ENCODE measurements at places on chromosomes 3 and 15.

- no peak for DNase-seq
Measured at GRCh38 chr15:34927726-34928125, 41.8 kb downstream of the AQR start.

DNA sequence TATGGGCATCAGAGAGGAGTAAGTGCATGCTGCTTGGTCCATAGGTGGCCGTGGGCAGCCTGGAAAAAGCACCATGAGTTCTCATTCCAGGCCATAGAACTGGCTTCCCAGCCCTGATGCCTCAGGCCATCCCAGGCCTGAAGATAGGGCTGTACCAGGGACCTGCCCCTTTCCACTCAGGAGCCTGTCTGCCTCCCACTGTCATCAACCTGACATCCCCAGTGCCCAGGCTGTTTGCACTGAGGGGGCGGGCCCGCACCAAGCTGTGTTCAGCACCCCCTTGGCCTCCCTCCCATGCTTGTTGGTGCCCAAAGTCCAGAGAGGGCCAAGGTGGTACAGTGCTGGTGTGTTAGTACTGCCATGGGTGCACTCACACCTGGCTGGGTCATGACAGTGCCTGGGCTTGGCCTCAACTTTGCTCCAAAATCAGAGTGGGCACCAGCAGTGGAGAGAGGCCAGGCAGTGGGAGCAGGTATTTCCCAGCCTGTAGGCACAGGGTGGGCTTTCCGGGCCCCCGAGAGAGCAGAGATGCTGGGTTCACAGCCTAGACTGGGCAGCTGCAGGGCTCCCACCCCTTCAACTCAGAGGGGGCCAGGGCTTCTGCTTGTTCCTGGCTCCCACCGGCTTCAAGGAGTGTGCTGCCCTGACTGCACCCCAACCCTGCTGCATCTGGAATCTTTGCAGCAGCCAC lies 556.1 kb downstream of the SI start:
- DNase-seq: no peak

DNA sequence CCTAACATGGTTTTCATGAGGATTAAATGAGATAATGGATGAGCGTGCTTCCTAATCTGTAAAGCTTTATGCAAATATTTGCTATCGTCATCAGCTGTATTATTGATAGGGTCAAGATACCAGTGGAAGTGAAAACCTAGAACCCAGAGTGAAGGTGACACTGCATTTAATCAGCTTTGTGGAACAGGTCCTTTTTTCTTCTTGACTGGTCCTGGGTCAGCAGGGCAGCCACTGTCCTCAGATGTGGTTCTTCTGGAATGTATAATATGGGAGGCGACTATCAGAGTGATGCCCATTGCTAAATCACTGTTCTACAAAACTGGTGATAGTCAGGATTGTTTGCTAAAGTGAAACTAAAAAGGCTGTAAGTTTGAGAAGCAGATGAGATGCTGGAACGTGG lies 41.4 kb downstream of the SORD start:
- peak; percentile 2 for DNase-seq

DNA sequence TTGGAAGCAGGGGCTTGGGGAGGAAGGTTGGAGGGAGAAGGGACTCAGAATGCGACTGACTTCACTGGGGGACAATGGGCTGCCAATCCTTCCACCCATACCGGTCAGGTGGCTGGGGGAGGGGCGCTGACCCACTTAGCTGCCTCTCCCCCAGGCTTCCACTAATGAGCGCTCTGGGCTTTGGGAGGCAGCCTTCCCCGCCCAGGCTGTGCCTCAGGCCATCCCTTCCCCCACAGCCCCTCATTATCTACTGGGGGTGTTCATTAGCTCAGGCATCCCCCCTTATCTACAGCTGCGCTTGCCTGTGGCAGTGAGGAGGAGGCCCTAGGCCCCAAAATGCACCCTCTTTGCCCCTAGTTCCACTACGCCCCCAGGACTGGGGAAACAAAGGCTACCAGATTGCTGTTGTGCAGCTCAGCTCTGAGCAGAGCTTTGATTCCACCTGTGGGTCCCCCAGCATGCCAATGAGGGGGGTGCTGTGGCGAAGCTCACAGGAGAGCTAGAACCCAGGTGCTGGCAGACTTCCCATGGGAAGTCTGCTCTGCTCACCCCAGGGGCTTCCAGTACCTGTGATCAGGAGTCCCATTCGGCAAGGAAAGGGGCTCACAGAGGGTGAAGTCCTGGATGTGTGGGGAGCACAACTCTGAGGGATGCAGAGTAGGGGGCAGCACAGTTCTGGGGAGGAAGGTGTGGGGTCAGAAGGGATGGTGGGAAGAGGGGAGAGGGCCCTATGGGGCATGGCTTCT lies 29.4 kb upstream of the SEMA3F start:
- DNase-seq: no peak

DNA sequence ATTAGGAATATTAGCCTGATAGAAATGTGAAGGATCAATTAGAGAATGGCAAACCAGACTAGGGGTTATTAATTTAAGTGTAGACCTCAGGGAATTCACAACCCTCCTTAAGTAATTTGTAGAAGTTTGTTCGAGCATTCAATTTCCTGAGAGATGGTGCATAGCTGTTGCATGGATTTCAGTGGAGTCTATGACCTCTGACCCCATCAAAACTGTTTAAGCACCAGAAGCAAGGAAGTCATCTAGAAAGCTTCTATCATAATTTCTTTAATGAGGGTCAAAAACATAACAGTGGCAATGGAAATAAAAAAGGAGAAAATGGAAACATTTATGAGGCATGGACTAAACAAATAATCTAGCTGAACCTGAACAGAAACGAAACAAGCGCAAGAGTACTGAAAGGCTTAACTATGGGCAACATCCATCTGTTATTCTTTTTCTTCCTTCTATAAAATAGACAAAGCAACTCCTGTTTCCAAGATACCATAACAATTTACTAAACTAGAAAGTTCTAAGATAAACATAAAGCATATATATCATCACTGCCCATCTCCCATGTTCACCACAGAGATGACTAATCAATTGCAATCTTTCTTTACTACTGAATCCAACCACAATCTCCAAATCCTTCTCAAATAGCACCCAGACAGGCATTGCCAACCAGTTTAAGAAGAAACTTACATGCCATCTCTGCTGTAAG lies 151.4 kb downstream of the THRB start:
- DNase-seq: peak; percentile 66

GRCh38 chr15:74776821-74777768 lies 4.8 kb upstream of the CSK start:
- peak; percentile 47 for DNase-seq

- peak; percentile 52 for DNase-seq
Measured at GRCh38 chr15:51322621-51323296, 15.6 kb downstream of the CYP19A1 start.

DNA sequence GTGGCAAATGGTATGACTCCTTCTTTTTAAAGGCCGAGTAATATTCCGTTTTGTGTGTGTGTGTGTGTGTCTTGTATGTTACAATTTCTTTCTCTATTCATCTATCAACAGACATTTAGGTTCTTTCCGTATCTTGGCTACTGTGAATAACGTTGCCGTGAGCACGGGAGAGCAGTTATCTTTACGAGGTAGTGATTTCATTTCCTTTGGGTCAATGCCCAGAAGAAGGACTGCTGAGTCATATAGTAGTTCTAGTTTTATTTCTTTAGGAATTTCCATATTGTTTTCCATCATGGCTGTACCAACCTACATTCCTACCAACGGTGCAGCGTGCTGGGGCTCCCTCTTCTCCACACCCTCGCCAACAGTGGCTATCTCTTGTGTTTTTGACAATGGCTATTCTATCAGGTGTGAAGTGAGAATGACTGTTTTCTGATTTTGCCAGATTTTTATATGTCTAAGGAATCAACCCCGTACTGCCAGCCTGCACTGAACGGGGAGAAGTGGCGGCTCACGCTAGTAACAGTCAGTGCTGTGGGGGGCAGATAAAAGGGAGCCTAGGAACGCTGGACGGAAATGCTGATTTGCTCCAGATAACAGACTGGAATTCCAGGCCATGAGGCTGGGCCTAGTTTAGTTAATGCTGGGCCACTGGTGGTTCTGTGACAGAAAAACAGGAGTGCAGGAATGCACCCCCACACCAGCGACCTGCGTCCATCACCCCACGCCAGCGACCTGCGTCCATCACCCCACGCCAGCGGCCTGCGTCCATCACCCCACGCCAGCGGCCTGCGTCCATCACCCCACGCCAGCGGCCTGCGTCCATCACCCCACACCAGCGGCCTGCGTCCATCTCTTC lies 168.1 kb downstream of the XXYLT1 start:
- peak; percentile 96 for DNase-seq

GRCh38 chr3:197428117-197428801 lies 127.5 kb downstream of the BDH1 start:
- DNase-seq: peak; percentile 76

DNA sequence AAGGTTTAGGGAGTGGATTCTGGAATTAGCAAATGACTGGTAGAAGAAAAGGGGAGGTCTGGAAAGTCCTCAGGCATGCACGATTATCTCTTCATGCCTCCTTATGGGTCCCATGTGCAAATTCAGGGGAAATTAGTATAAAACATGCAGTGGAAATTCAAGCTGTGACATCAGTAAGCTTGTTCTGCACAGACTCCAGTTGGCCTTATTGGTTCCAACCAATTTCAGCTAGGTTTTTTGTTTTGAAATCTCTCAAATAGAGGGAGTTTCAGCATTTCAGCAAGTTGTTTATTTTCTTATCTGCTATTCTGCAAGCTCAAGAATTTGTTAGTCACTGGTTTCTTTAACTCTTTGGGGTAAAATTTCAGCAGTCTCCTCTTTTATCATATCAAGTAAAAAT lies 774 bp upstream of the TMCO5A start:
- peak; percentile 38 for DNase-seq
